ENCODE measurements at places on chromosomes 1 and 21.

GRCh38 chr1:183198463-183198862, 12.4 kb downstream of the LAMC2 start:
- no peak for DNase-seq

DNA sequence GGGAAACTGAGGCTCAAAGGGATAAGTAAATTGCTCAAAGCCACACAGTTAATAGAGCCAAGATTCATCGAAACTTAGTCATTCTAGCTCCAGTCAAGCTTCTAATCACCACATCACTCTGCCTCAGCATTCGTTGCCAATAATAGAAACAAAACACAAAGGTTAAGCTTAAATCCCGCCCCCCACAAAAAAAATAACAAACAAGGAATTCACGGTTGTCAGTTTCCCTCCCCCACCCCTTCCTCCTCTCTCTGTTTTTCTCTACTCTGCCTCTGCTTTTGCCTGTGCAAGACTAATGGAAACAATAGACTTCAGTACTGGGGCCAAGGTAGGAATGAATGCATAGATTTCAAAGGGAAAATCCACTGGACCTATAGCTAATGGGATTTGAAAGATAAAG, 70.7 kb upstream of the ZNF644 start:
- no peak for DNase-seq

- DNase-seq: peak; percentile 73
Measured at GRCh38 chr21:41167348-41168342, at the start of gene BACE2. BACE2 (plus strand) TSS chr21:41168160; CDS start chr21:41168264, 104 bp downstream.

GRCh38 chr1:231807541-231807940, 181.0 kb downstream of the DISC1 start:
- no peak for DNase-seq

- DNase-seq: no peak
Measured at GRCh38 chr1:180311011-180311730, 81.1 kb downstream of the LHX4 start.

- DNase-seq: no peak
Measured at GRCh38 chr1:219308367-219308766, 134.7 kb downstream of the LYPLAL1 start.

- no peak for DNase-seq
Measured at GRCh38 chr1:20956272-20956671, 169.2 kb upstream of the HP1BP3 start.

DNA sequence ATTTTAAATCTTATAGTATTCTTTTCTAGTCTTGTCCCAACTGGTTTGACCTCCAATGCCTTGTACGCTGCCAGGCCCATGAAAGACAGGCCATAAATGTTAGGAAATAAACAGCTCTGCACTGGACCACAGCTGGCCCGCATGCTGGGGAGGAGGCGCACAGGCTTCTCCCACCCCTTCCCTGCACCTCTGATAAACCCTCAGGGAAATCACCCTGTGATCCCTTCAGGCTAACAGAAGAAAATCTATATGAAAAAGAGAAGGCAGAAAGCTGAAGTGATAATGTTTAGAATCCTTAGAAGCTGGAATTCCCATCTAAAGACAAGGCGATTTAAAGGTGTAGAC, 41.5 kb downstream of the COLGALT2 start:
- DNase-seq: no peak

GRCh38 chr1:27868932-27869718, 3.2 kb upstream of the THEMIS2 start:
- DNase-seq: no peak

DNA sequence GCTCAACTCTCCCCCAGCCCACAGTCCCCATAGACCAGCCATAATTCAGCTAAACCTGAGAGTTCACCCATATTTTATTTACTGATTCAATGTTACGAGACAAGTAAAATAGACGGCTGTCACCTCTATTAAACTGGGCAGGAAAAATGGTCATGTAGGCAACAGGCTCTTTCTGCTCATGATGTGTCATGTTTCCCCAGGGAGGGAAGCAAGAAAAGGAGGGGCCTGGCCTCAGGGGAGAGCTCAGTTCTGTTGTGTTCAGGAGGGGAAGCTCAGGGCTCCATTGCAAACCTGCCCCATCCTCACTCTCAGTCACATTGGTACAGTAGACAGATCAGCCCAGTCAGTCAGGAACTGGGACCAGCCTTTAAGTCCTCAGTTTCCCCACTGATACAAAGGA, 12.8 kb downstream of the GRIK3 start:
- no peak for DNase-seq

DNA sequence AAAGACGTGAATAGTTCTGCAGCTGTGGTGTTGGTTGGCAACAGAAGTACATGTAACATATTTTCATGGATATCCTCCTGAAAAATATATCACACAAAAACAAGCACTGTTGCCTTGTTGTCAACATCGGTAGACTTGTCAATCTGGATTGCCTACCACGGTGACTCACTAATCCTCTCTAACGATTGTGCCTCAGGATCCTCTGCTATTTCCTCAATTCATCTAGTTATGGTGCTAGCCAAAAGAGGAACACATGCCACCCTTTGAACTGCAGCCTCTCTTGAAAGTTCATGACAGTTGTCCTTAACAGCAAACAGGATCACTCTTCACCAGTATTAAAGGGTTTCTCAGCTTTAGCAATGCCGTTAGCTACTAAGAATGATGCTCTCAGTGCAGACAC, 25.7 kb downstream of the RASAL2 start:
- no peak for DNase-seq

- peak; percentile 12 for DNase-seq
Measured at GRCh38 chr21:17903029-17903806, 84.1 kb upstream of the C21orf91 start.

- DNase-seq: no peak
Measured at GRCh38 chr1:216937491-216937890, 214.3 kb upstream of the ESRRG start.

GRCh38 chr1:109089242-109090015, 1.1 kb upstream of the TMEM167B start:
- DNase-seq: peak; percentile 90

DNA sequence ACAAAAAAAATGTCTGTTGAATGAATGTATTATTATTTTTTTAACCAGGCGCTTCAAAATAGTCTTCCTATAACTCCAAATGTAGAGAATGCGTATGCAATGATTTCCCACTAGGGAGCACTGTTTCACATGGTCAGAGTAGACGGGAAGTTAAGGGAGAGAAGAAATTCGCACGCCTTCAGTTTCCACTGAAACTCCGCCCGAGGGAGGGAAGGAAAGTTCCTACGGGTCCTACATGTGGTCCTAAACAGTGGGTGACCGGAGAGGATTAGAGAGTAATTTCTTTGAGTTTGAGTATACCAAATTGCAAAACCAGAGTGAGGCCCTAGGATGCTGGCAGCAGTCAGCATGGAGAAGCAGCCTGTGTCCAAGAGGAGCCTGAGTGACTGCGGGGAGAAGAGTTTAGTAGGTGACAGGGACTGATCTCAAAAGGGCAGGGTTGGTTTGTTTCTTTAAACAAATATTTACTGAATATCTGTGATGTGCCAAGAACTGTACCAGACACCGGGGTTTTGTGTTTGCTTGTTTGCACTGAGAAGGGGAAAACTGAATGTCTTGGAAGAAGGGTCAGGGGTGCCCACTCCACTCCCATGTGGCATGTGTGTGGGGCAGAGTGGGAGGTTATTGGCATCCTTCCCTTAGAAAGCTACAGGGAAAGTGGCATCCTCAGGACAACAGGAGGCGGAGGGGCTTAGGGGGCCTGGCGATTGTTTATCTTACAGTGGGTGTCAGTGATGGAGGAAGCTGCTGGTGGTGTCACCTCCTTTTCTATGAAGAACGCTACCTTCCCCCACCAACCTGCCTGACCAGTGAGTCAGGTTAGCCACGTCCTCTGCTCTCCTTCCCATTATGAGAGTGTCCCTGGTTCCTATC, 22.8 kb downstream of the RNU5D-1 start:
- peak; percentile 11 for DNase-seq

DNA sequence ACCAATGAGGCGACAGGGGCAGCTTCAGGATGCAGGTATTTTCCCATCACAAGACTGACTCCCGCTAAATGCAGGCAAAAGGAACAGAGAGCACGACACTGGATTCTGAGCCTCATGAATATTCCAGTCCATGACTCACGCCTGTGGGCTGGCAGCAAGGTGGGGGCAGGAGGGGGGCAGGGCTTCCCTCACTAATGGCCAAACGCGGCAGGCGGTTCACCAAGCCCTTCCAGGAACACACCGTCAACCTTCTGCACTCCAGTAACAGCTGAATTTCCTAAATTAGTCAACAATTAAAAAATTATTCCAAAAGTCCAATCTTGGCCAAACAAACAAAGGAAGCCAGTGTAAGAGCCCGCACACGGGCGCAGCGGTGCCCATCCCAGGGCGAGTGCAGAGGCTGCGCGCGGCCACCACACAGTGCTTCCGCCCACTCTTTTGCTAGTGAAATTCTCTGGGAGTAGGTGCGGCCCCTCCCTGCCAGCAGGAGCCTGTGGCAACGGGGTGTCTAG, 12.5 kb upstream of the GPR153 start:
- DNase-seq: peak; percentile 87

DNA sequence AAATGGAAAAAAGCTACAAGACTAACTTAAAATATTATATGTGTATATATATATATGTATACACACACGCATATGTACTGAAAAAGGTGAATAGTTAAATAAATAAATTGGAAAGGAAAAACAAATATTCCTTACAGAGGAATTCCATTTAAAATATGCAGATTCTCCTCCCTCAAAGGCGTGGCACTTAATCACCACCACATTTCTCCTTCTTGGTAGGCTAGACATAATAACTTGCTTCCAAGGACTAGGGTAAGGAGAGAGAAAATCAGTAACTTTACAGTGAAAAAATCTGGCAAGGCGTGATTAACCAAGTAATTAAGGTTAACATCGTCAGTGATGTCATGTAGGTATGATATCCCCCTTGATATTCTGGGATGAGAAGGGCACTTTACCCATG, 84.0 kb upstream of the USP25 start:
- no peak for DNase-seq

DNA sequence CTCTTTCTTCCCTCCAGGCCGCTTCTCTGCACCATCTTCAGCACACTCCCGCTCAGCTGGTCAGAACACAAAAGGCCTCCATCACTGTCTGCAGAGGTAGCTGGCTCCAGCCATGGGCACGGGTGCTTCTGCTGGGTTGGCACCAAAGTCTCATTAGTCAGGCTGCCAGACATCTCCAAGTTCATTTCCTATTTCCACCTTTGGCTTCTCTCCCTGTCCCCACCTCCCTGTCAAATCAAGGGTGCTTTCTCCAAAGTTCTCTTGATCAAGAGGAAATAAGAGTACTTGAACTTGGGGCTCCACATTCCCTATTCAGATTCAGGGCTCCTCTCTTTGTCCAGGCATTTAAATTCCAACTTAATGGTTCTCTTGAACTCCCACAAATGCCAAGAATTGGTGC, 33.9 kb upstream of the GRIK3 start:
- no peak for DNase-seq

DNA sequence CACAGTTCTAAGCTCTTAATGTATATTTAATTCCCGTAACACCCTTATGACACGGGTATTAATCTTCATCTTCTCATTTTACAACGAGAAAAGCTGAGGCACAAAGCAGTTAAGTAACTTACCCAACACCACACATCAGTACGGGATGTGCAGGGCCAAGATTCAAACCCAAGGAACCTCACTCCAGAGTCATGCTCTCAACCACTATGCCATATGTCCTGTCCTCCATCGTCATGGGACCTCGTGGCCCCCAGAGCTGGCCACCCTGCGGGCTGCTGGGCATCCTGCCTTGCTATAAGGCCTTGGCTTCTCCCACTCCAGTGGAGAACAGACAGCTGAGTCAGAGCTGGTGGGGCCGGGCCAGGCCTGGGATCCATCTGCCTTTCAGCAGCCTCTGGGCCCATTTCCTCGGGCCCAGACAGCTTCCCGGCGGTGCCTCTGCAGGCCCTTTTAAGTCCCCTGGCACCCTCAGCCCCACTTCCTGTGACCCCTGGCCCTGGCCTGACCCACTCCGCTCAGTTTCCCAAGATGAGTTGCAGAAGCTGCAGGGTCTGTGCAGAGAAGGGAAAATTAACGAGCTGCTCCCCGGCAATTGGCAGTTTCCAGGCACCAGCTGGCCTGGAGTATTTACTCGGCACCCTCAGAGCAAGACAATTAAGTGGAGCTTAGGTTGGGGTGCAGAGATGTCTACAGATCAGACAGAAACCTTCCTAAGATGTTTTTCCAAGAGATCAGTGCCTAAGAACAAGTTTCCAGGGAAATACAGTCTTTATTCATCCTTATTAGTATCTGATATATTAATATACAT, 98.2 kb downstream of the EPHB2 start:
- no peak for DNase-seq

GRCh38 chr1:89565521-89565920, 40.9 kb downstream of the LRRC8B start:
- DNase-seq: peak; percentile 21

DNA sequence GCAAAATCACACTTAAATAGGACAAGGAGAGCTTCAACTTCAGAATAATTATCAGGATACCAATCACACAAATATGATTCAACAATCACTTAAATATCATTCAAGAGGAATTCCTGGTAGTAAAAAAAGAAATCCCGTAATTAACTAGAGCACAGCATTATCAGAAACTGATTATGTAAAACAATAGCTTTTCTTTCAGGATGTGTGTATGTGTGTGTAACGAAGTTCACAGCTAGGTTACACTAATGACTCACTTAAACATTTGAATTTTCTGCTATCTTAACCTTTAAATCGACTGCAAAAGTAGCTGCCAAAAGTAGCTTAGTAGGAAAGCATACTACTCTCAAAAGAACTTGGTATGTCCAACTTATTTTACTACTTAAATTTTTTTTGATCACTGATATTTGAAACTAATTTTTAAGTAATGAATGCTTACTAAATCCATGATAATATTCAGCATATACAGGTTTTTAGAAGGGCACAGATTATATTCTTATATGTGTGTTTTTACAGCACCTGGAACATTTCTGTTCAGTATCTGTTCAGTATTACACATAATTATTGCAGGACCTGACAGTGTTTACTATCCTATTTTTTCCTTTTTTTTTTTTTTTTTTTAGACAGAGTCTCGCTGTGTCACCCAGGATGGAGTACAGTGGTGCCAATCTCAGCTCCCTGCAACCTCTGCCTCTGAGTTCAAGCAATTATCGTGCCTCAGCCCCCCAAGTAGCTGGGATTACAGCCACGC, 4.2 kb downstream of the RERE start:
- no peak for DNase-seq

GRCh38 chr1:160644399-160644798, 2.4 kb downstream of the SLAMF1 start:
- DNase-seq: no peak

- DNase-seq: no peak
Measured at GRCh38 chr1:54947540-54947939, 32.9 kb upstream of the TMEM61 start.

- no peak for DNase-seq
Measured at GRCh38 chr1:8555582-8555981, 237.7 kb downstream of the SLC45A1 start.

DNA sequence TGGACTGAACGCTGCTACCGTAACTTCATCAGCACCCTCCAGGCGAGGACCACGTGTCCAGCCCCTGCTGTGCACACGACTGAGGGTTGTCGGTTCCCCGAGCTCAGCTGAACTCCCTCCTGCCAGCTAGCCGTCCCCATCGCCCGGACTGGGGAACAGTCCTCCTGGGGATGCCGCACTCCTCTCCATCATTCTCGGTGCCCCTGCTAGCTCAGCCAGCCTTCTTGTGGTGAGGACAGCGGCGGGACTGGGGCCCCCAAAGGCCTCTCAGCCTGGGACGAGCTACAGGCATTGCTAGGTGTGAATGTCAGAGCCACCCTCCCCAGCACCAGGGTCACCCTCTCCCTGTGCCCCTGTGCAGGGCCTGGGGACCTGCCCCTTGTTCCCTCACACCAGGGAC, 8.8 kb upstream of the TTC34 start:
- no peak for DNase-seq
